ENCODE measurements at places on chromosomes 3 and 15. TPM values are rescaled to one million over a fixed set of nuclear protein-coding genes. Genes with fewer than 3 reads are reported as not detected.

GRCh38 chr3:111595232-111595631 lies at the start of gene ZBED2:
TSS of gene ZBED2 (minus strand) at chr3:111595346. CDS start at chr3:111594201, 1,145 bp downstream.
- DNase-seq = no peak

Gene EOMES
- not detected for polyA plus RNA-seq

Gene NSMCE3
- 10.3 TPM for polyA plus RNA-seq

DNA sequence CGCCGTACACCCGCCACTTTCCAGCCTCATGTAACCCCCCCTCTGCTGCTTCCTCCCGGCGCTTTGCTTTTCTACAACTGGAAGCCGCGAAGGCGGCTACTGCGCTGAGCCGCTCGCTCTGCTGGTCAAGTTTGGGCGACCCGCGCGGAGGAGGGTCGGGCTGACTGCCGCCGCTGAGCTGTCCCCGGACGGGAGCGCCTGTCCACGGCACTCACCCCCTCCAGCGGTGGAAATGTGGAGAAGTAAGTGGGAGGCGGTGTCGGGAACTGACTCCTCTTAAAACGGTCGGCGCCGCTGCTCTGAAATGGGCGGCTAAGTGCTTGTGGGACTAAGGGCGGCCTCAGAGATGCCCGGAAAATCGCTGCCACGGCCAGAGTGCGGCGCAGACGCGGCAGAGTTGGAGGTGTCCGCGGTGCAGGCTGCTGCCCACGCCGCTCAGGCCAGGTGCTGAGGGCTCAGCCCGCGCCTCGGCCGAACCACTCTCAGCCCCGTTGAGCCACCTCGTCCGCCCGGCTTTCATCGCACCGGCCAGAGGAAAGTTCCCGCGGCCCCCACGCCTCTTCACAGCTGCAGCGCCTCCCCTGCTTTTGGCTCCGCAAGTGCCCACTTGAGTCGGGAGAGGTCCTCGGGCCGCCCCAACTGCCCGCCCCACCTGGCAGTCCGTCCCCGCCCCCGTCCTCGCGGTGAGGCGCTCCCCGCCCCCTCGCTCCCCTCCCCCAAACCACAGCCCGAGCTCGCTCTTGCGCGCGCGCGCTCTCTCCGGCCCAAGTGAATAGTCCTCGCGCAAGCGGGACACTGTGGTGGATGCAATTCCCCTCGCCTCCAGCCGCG lies at the start of gene EPHA6:
Gene EPHA6, plus strand, starts transcription at position 775 of the 831 bp plus-strand sequence.
- DNase-seq = peak; percentile 72

Gene ZNF774
- 1.6 TPM for polyA plus RNA-seq

DNA sequence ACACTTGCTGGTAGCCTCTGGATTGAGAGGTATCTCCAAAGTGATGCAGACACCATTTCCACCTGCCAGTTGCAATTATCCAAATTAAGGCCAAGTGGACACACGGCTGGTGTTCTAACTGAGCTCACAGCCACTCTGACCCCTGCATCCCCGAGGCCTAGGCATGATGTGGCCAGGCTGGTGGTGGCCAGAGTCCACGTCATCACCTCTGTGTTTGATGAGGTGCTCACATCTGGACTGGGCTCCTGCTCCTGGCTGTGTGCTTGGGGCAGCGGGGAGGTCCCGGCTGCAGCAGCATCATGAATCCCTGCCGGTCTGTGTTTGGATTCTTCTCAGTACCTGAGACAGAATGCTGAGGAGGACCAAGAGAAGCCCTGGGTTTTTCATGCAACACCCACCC lies 4.9 kb downstream of the OXTR start:
- no peak for DNase-seq

DNA sequence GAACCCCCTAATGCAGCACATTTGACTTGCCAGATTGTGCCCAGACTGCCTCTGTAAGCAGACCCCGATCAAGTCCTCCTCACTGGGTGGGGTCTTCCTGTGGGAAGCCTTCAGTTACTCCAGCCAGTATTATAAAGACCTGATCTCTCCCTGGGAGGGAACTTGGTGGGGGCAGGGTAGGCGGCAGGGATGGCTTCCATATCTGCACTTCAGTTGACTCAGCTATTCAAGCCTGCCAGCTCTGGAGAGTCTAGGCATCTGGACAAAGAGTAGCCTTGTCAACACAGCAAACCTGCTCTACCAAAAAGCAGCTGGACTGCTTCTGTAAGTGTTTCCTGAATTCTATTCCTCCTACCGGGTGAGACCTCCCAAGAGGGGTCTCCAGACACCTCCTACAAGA lies 21.0 kb upstream of the SLC25A38 start:
- DNase-seq = no peak

DNA sequence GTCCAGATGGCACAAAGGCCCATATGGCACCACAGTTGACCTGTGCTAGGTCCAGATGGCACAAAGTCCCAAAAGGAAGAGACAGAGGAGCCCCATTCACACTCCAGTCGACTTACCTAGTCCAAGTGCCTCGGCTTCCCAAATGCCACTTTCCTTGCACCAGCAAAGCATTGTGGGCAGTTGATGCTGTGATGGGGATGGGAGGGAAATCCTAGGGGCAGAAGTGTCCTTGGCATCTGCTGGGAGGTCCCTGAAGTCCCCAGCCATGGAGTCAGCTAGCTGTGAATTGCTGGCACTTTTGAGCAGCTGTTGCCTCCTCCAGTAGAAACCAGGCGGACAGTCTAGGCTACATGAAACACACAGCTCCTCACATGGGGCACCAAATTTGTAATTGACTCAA lies 60.3 kb upstream of the SIAH2 start:
- no peak for DNase-seq

GRCh38 chr15:58374147-58374546 lies 57.6 kb upstream of the LIPC start:
- DNase-seq = no peak

GRCh38 chr3:107740992-107741896 lies 218.5 kb downstream of the BBX start:
- peak; percentile 55 for DNase-seq

Gene CISH
- polyA plus RNA-seq = 1.6 TPM

GRCh38 chr15:62584301-62585235 lies 419.5 kb upstream of the C2CD4B start:
- DNase-seq = no peak

GRCh38 chr3:184531626-184532280 lies 29.8 kb upstream of the EPHB3 start:
- DNase-seq = no peak

- no peak for DNase-seq
These were observed 39.6 kb downstream of the ADIPOQ start for GRCh38 chr3:186882150-186882524.

DNA sequence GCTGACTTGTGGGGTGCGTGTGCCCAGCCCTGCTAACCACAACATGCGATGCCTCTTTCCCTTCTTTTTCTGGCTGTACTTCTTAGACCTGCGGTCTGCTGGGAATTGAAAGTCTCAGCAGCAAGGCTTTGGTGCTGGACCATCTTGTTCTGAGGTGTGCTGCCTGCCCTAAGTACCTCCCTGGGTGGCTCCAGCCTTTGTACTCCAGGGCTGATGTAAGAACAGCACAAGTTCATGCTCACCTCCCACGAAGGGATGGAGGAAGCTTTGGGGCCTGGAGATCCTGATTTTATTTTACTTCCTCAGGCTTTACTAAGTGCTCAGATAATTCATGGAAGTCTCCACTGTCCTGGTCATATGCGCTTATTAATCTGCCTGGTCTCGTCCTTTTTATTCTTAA lies 28.9 kb downstream of the FAM43A start:
- no peak for DNase-seq

GRCh38 chr15:26073430-26074333 lies 210.6 kb upstream of the ATP10A start:
- DNase-seq = no peak

Gene OR5K1
- polyA plus RNA-seq = not detected

DNA sequence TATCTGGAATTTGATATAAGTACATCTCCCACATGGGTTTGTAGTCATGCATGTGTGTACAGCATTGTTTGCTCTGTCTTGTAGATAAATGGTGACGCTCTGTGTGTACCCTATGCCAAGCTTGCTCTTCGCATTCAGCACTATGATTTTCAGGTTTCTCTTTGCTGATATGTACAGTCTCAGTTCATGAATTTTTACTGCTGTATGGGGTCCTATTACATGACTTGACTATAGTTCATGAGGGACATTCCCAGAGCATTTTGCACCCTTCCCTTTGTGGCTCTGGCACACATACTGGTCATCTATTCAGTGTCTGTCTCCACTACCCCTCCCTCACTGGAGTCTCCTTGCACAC lies 132.7 kb downstream of the EEFSEC start:
- no peak for DNase-seq

Gene TMEM39A
- polyA plus RNA-seq = 37.9 TPM

Gene RBP2
- polyA plus RNA-seq = not detected

DNA sequence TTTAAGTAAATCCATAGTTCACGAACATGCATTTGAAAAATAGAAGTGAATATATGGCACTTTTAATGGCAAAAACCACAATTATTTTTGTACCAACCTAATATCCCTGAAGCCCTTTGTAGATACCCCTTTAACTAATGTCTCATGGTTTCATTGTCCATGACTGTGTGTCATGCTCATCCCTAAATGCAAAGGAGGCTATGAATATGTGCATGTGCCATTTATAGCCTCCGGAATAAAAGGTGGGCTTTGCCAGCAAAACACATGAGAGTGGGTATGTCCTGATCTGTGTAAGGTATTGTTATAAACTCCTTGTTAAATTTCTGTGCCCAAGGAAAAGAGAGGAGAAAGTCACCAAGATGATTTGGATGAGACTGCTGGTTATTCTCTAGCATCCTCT lies 20.5 kb upstream of the SOX14 start:
- DNase-seq = no peak

- no peak for DNase-seq
These were observed 251.2 kb downstream of the SHQ1 start for GRCh38 chr3:72597043-72597442.

Gene ULK3
- polyA plus RNA-seq = 14.0 TPM

DNA sequence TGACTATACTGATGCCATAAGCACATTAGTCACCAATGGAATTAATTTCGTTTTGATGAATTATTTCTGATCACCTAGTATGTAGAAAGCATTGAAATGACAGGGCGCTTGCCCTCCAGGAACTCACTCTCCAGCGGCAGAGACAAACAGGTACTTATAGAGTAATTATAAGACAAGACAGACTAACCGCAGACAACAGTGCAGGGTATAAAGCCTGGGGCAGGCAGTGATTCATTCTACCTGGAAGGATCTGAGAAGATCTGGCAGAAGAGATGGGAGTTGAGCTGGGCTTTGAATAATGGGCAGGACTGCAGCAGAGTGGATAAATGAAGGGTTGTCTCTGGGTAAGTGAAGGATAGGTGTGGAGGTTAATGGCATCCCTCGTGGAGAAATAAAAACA lies 331.8 kb downstream of the FGF12 start:
- no peak for DNase-seq

Gene MEX3B
- polyA plus RNA-seq = 5.3 TPM

Gene FBXW12
- not detected for polyA plus RNA-seq

Gene STRIT1
- not detected for polyA plus RNA-seq

Gene CD200R1
- polyA plus RNA-seq = not detected

Gene RTP1
- not detected for polyA plus RNA-seq

GRCh38 chr15:86797135-86797534 lies 717.5 kb downstream of the AGBL1 start:
- no peak for DNase-seq

DNA sequence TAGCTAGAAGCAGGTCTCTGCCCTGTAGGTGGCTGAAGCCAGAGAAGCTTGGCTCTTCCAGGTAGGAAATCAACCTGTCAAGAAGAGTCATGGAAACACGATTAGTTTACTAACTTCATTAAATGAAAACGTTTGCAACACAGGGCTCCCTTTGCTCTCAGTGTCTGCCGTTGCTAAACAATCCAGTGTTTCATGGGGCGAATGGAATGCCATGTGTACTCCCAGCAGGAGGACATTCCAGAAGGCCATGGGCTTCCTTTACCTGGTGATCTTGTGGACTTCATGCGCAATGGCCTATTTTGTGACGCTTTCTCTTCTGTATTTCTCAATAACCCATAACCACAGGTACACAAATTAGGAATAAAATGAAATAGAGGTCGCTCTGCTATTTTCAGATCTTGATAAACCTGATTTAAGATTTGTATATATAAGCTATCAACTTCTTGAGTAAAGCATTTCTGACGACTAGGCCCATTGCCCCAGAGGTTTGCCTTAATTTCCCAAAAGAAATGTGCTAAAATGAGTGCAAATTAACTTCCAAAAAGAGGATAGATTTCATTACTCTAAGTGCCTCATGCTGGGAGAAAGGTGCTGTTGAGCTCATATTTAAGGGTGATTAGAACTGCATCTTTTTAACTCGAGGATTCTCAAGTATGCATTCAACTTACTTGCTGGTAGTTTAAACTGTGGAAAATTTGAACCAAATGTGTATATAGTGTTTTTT lies 171.0 kb downstream of the EPHA3 start:
- DNase-seq = no peak

Gene RASL12
- not detected for polyA plus RNA-seq

GRCh38 chr15:52066842-52067544 lies 45.6 kb downstream of the BCL2L10 start:
- DNase-seq = no peak

DNA sequence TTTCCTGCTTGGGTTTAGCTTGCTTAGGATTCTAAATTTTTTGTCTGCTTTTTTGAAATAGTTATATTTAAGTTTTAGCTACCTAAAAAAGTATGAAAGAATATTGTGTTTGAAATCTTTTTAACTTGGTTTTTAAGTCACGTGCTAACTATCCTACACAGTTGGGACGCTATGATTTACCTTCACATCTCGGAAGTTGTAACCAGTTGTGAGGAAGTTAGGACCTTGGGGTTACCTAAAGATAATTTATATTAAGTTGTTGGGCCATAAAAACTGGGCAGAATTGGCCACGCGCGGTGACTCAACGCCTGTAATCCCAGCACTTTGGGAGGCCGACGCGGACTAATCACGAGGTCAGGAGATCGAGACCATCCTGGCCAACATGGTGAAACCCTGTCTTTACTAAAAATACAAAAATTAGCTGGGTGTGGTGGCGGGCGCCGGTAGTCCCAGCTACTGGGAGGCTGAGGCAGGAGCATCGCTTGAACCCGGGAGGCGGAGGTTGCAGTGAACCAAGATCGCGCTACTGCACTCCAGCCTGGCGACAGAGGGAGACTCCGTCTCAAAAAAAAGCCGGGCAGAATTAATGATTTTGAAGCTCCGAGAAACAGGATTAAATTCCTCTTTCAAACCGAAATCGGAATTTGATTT lies 1.0 kb downstream of the ZFAND6 start:
- DNase-seq = peak; percentile 87

GRCh38 chr15:80551348-80551747 lies 143.8 kb upstream of the ABHD17C start:
- no peak for DNase-seq

Gene CADPS
- 3.0 TPM for polyA plus RNA-seq

Gene CA12
- 40.9 TPM for polyA plus RNA-seq

GRCh38 chr3:139448104-139448503 lies 28.2 kb downstream of the RBP2 start:
- peak; percentile 52 for DNase-seq

Gene SLC22A14
- not detected for polyA plus RNA-seq

Gene CEMIP
- 134 TPM for polyA plus RNA-seq

Gene FRMD5
- 0.35 TPM for polyA plus RNA-seq

- DNase-seq = peak; percentile 5
These were observed 124.8 kb upstream of the GOLIM4 start for GRCh38 chr3:168220556-168220955.

GRCh38 chr3:45760878-45761711 lies 35.2 kb downstream of the SLC6A20 start:
- peak; percentile 79 for DNase-seq

GRCh38 chr15:68783226-68784058 lies 37.3 kb downstream of the ANP32A start:
- DNase-seq = no peak
